Activated T-cell treated with anti-CD3 and anti-CD28 coated beads, Interleukin-2, amount 50 U/mL, for 48 hours (primary cell): ENCODE measurements at places on chromosomes 12 and 14.
A peak's percentile ranks its signal among the peaks of the same experiment; 100 is the strongest.

GRCh38 chr14:28102001-28102400 lies 664.6 kb upstream of the FOXG1 start:
- DNase-seq = no peak

- DNase-seq = no peak
Observed at GRCh38 chr12:5562581-5562980, 130.7 kb downstream of the NTF3 start.

GRCh38 chr14:92754966-92755365 lies 6.5 kb upstream of the LGMN start:
- DNase-seq = no peak

DNA sequence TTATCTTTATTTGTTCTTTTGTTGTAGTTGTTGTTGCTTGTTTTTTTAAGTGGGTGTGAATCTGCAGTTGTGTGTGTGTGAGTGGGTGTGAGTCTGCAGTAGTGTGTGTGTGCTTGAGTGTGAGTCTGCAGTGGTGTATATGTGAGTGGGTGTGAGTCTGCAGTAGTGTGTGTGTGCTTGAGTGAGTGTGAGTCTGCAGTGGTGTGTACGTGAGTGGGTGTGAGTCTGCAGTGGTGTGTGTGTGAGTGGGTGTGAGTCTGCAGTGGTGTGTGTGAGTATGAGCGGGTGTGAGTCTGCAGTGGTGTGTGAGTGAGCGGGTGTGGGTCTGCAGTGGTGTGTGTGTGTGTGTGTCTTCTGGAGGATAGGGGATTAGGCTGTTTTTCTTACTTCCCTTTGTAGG lies 1186.8 kb upstream of the SEL1L start:
- no peak for DNase-seq

GRCh38 chr12:110760204-110760609 lies 17.5 kb upstream of the PPP1CC start:
- no peak for DNase-seq

- DNase-seq = no peak
Observed at GRCh38 chr12:78209846-78210505, 379.3 kb downstream of the NAV3 start.

DNA sequence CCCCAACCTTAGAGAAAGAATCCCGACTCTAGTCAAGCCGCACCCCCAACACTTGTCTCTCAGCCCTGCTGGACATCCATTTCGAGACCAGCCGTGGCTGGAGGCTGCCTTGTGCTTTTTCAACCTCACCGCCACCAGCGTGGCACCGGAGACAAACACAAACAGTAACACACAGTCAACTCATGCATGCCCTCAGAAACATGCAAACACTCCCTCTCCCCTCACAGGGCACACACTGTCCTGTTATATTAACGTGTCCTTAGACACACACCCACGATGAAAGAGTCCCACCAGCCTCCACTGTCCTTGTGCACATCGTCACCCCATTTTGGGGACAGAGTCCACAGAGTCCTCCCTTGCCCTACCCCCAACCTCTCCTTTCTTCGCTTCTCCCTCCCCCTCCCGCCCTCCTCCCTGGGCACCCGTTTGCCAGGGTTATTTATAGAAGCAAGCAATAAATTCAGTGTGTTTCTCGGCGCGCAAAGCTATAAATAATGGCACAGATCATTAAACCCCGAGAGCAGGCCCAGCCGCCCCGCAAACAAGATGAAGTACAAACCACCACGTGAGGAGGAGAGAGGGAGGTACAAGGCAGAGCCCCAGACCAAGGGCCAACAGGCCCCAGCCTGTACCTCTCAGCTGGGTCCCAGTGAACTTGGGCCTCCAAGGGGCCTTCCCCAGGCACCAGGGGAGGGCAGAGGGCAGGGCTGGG lies 27.9 kb downstream of the SMUG1 start:
- no peak for DNase-seq

GRCh38 chr14:85565862-85566296 lies 35.9 kb downstream of the FLRT2 start:
- DNase-seq = no peak

DNA sequence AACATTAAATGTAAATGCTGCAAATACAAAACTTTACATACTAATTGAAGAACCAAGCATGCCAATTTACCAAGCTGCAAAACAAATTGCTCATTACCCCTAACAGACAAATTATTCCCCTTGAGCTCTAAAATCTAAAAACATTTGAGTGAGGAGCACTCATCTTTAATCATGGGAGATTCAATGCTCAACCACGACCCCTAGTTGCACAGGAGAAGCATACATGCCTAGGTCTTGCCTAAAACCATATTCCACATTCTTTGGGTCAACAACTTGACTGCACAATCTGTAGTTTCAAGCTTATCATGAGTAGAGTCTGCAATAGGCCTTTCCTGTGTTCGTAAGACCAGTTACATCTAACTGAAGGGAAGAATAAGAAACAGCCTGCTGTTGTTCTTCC lies 69.7 kb downstream of the MGAT4C start:
- DNase-seq = no peak

DNA sequence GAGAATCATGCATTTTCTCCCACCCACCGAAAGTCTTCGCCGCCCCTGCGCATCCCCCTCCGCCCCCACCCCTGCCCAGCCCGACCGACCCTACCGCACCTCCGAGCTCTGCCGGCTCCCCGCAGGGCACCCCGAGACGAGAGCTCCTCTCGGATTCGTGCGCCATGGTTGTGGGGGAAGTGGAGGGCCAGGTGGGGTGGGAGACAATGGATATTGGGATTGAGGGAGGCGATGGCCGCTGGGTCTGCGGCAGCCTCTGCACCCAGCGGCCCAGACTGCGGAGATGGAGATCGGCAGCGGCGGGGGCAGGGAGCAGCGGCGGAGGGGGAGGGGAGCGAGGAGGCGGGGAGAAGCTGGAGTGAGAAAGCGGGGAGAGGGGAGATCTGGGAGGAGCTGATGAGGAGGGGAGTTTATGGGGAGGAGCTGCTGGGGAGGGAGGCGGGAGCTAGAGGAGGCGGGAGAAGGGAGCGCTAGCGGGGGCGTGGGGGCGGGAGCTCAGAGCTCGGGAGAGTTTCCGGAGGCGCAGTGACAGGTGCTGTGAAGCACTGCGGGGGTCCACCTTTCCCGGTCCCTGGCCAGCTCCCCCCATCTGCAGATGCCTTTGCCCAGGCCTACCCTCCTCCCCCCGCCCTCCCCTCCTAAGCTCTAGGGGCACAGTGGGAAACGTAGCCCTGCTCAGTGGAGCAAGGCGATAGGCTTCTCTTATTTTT lies at the start of gene SALL2:
SALL2 (minus strand) TSS at position 385 of the 710 bp plus-strand sequence; CDS start at position 166, 219 bp downstream.
- peak; percentile 80 for DNase-seq

GRCh38 chr14:104094709-104095425 lies 9.4 kb downstream of the ASPG start:
- DNase-seq = peak; percentile 87

- DNase-seq = no peak
Observed at GRCh38 chr14:41397926-41398325, 208.8 kb upstream of the LRFN5 start.
